Stimulated activated CD8-positive, alpha-beta memory T cell treated with anti-CD3 and anti-CD28 coated beads, Interleukin-7, amount 100 ng/mL, for 1 hour (primary cell): ENCODE measurements at places on chromosomes 2 and 18.

- DNase-seq, result no peak
Observed at GRCh38 chr2:163417596-163418337, 318.0 kb downstream of the FIGN start.

DNA sequence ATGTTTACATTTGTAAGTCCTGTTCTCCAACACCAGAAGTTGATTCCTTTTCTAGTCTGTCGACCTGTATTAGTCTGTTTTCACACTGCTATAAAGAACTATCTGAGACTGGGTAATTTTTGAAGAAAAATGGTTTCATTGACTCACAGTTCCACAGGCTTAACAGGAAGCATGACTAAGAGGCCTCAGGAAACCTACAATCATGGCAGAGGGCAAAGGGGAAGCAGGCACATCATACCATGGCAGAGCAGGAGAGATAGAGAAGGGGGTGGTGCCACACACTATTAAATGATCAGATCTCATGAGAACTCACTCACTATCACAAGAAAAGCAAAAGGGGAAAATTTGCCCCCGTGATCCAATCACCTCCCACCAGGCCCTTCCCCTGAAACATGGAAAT lies 112.8 kb upstream of the MAP3K20 start:
- DNase-seq, result no peak

DNA sequence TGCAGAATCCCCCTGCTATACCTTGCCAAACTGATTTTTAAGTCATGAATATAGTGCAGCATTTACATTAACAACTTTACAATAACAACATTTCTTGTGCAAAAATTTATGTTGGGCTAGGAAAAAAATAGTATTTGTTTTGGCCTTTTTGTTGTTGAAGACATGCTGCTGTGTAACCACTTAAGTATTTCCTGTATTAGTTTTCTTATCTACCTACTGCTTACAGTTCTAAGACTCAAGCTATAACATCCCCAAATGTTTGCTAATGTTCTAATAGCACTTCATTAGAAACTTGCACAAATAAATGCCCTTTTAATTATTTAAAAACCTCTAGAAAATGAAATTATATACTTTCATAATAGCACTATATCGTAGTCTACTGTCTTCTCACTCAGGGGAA lies 154.3 kb upstream of the DOCK10 start:
- DNase-seq, result no peak

GRCh38 chr18:74528478-74528877 lies 5.8 kb upstream of the CNDP1 start:
- no peak for DNase-seq

DNA sequence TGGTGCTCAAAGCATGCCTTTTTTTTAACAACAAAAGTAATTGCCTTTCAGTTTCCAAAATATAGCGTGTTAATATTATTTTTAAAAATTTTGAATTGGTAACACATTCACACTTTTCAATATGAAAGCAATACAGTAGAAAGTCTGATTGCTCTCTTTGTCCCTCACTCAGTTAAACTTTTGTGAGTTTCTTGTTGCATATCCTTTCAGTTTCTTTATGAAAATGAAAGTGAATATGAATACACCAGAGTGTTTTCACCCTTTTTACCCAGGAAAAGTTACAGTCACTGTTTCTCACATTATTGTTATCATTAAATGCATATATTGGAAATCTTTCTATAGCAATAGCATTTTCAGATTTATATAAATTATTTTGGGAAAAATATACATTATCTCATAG lies 377.4 kb upstream of the CRIM1 start:
- no peak for DNase-seq

DNA sequence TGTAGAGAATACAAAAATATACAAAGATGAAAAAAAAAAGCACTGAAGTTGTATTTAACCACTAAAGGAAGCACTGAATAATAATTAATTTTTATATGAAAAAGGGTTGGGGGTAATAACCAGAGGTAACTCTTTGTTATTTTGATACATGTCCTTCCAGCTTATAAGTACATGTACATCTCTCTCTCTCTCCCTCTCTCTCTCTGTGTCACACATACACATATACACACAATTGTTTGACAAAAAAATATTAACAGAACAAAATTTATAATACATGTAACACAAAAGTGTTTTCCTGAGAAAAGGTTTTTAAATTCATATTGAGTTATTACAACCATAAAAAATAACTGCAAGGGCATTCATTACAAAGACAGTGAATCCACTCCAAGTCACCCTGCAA lies 4.6 kb downstream of the WIPF1 start:
- no peak for DNase-seq

GRCh38 chr2:121501031-121501430 lies 29.6 kb upstream of the RNU4ATAC start:
- no peak for DNase-seq

GRCh38 chr2:183227176-183227575 lies 102.9 kb downstream of the NUP35 start:
- no peak for DNase-seq
